ENCODE measurements at places on chromosomes 1 and 21.

DNA sequence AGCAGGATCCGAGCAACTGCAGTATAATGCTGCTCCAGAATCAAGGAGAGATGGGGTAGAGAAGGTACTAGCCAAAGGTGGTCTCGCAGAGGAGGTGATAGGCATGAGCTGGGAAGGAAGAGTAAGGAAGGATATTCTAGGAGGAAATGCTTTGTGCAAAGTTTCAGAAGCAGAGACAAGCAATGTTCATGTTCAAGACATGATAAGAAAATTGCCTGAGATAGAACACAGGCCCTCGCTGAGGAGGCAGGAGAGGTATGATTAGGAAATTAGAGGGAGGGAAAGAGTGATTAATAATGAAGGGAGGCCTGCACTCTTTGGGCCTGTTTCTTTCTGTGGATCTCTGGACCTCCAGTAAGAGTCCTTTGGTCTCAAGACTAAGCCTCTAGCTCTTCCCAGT lies 12.9 kb upstream of the ETV3 start:
- DNase-seq: no peak

- DNase-seq: no peak
Measured at GRCh38 chr1:8373581-8374241, 55.8 kb downstream of the SLC45A1 start.

DNA sequence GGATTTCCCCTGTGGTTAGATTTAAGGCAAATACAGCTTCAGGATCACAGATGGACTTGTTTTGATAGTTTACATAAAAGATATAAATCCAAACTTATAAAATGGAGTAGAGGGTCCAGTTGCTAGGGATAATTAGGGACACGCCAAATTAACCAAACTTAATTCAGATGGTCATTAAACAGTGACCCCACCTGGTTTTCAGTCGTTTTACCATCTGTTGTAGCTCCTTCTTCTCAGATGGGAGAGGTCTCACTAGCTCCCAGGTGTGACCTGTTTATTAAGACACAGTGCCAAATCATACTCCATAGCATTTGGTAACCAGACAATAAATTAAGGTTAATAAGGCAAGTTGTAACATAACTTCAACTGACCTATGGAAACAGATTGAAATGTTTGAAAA lies 8.1 kb upstream of the GADD45A start:
- no peak for DNase-seq

DNA sequence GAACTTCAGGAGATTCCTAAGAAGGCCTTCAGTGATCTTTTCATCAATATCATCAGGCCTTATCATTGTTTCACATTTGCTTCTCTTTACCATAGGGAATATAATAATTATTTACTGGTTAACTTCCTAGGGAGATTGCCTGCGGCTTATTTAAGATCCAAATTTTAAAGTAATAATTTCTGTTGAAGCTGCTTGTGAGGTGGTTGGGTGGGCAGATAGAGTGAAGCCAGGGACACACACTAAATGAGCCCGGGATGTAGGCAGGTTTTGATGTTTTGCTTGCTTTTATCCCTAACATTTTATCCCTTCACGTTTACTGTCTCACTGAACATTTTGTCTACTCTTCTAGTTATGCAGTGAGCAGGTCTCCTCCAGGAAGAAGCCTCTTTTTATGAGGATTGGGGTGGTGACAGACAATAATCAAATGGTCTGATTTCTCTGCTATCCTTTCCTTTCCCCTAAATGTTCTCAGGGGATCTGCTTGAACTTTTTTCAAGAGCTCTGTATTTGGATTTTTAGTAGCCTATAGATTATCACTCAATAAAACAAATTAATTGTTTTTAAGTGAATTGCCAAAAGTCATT lies 164.7 kb downstream of the RUNX1 start:
- no peak for DNase-seq

- no peak for DNase-seq
Measured at GRCh38 chr1:235632506-235633401, 16.8 kb downstream of the GNG4 start.

GRCh38 chr1:222043444-222044292 lies 301.8 kb upstream of the DUSP10 start:
- no peak for DNase-seq

DNA sequence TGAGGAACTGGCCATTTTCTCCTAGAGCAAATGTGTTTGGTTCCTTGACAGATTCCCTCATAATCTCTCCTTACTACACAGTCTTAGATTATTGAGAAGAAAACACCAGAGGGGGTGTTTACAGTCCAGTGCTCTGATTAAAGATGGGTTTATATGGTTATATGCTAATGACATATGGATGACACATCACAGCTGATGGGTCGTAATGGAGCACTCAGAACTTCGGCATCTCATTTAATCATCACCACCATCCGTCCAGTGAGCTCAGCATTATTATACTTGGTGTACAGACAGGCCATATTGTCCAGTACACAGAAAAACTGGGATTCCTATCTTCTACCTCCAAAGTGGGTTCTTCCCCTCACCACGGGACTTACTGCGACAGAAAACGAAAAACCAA lies 22.3 kb upstream of the NR5A2 start:
- DNase-seq: no peak

- DNase-seq: no peak
Measured at GRCh38 chr1:118898712-118899111, 89.4 kb downstream of the TBX15 start.

DNA sequence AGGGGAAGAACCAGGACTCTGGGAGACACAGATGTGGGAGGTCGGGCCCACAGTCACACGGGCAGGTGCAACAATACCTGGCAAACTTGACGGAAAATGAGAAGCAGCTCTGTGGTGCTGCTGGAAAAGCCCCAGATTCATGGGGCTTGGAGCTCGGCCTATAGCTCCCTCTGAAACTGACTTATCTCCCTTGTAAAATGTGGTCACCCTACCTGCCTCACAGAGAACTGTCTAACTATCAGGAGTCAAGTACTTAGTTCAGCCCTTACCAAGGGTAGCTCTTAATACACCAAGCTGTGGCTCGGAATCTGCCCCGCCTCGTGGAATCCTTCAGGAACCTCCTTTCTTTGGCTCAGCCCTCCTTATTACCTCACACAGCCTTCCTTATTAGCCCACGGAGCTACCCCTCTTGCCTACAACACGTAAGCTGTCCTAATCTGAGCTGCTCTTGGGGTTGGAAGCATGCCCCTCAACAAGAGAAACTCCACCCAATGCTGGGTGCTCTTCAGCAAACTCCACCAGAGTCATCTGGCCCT lies 68.9 kb downstream of the MRPL37 start:
- DNase-seq: no peak

DNA sequence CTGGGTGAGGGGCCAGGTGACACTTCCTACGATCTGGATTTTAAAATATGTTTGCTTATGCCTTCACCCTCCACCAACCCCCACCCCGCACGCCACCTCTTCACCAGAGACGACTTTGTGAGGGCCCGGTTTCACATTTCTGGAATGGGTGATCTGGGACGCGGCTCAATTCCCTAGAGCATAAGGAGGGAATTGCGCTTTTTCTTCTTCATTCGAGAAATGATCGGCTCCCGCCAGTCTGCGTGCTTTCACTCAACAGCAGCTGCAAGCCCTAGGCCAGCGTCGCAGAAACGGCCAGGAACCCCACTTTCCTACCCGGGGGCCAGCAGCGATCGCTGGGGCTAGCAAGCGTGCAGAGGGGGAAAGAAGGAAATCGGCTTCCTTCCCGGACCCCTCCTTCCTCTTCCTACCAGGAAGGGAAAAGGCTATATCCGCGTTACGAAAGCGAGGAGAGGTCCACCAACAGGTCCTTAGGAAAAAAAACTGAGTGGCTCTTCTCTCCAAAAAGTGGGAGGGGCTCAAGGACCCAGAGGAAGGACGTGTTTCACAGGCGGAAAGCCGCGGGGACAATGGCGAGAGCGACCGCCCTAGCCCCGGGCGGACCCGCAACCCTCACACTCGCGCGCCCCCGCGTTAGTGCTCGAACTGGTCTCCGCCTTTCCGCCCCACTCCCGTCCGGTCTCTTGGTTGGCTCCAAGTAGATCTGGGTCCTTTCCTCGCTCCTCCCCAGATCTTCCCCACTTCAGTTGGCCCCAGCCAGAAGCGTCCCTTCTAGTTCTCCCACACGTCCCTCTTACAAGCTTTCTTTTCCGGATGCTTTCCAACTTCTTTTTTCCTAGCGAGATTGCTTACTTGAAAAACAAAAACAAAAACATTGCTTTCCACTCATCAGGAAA lies 1.1 kb upstream of the ADAMTS1 start:
- no peak for DNase-seq
